Heart right ventricle (tissue), 16 donors: ENCODE measurements at places on chromosomes 7 and 10. TPM values are rescaled to one million over a fixed set of nuclear protein-coding genes. Genes with fewer than 3 reads are reported as not detected.

DNA sequence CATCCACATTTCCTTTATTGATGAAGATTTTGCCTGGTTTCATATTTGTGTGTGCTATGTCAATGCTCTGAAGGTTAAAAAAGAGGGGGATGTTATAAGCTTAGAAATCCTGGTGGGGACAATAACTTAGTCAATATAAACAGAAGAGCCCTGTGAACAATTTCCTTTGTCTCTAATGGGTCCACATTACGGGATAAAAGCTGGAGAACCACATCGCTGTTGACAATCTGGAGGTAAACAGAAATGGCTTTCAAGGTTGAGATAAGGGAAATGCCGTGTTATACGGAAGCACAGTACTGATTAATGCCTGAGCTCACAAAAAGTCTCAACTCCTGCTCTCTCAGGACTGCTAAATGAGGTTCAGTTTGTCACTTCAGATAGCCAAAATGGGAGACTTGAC is 16.8 kb downstream of the ASAH2 start:
- no peak for DNase-seq

DNA sequence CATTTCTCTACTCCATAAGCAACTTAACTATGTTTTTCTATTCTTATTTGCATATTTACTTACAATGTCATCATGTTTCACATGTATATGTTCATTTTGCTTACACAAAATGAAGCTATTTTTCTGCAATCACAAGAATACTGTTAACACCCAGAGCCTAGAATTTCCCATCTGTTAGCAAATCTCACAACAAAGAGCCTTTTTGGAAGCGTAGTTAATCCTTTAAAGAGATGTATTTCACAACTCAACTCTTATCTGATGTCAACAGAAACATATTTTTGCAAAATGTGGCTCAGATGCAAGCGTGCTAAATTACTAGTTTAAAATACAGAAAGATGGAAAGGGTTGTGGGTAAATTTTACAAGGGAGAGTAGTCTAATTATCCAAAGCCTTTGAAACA is 110.6 kb upstream of the COL1A2 start:
- DNase-seq, result no peak

- DNase-seq, result no peak
Measured at GRCh38 chr10:98832196-98832595, 385.5 kb upstream of the HPS1 start.

FAM25C gene
- total RNA-seq, result not detected

INA gene
- total RNA-seq, result not detected

DNA sequence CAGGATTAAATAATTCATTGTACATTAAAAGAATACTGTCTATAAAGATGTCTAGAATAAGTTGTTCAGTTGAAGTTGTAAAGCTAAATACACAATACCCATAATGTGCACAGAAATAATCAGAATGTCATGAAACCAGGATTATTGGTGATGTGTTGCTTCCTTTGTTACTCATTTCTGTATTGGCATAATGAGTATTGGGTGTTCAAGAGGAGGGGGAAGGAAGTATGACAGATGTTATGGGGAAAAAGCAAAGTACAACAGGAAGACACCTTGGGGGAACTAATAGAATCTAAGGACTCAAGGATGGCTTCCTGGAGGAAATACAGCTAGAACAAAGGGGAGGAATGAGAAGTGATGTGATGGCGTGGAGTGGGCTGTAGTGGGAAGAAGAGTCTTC is 15.0 kb downstream of the ANKRD1 start:
- DNase-seq, result no peak

GRCh38 chr7:20228654-20229053 is 11.5 kb upstream of the MACC1 start:
- no peak for DNase-seq
